ENCODE measurements at places on chromosomes 12 and 14. TPM values are rescaled to one million over a fixed set of nuclear protein-coding genes. Genes with fewer than 3 reads are reported as not detected.

- DNase-seq = no peak
Measured at GRCh38 chr12:12796928-12797793, 11.7 kb downstream of the APOLD1 start.

- no peak for DNase-seq
Measured at GRCh38 chr14:24432259-24433131, 2.7 kb downstream of the KHNYN start.

- no peak for DNase-seq
Measured at GRCh38 chr12:51216642-51217041, 1.2 kb downstream of the POU6F1 start.

Gene EMP1
- total RNA-seq = 71.7 TPM

DNA sequence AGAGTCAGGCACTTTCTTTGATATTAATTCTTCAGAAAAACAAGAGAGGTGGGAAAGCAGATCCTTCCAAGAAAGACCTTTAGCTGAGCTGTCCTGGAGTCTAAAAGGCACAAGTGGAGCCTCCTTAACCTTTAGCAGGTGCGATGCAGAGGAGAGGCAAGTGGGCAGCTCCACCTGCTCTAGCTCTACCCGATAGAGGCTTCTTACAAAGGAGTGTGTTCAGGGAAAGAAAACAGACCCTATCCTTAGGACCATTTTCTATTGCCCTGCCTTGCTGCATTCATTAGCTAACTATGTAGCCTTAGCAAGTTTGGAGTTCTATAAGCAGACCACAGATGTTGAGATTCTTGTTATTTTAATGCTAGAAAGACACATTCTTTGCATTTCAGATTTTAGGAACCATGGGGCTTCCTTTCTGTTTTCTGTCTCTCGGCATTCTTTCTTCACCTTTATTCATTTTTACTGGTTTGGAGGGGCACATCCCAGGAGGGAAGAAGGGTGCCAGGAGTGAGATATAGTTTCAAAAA is 214.5 kb downstream of the EGLN3 start:
- DNase-seq = no peak

Gene ABCC9
- total RNA-seq = 0.36 TPM

GRCh38 chr12:96256672-96257361 is 62.6 kb downstream of the ELK3 start:
- no peak for DNase-seq

Gene OASL
- 1.3 TPM for total RNA-seq

DNA sequence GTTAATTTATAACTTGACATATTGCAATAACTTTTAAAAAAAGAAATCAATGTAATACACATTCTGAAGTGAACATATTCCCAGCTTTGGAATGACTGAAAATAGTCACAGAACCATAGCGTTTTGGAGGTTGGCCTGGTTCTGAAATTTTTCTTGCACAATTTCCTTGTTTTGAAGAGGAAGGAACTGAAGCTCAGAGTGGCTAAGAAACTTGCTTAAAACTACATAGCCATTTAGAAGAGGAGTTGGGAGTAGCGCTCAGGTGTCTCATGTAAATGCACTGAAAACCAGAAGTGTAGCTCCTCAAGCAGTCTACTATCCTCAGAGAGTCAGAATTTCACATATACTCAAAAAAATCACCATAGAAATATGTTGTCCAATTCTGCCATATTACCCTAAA is 41.2 kb downstream of the SLC38A1 start:
- no peak for DNase-seq

- no peak for DNase-seq
Measured at GRCh38 chr12:75482646-75483045, 2.1 kb downstream of the GLIPR1 start.

DNA sequence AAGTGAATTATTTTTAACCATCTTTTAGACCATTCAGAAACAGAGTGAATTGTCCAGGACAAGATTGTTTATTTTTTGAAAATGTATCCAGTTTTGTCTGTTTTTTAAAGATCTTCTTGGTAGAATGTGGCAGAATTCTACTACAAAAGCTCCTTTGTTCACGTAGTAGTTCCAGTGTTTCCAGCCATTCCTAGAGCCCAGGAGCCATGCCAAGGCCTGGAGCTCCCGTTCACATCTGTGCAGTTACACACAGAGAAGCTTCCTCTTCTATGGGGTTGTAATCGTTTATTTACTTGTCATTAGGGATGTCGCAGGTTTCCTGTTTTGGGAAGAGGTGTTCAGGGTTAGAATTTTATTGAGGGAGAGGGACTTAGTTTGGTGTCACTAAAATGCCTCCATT is 409.8 kb downstream of the NPAS3 start:
- no peak for DNase-seq

DNA sequence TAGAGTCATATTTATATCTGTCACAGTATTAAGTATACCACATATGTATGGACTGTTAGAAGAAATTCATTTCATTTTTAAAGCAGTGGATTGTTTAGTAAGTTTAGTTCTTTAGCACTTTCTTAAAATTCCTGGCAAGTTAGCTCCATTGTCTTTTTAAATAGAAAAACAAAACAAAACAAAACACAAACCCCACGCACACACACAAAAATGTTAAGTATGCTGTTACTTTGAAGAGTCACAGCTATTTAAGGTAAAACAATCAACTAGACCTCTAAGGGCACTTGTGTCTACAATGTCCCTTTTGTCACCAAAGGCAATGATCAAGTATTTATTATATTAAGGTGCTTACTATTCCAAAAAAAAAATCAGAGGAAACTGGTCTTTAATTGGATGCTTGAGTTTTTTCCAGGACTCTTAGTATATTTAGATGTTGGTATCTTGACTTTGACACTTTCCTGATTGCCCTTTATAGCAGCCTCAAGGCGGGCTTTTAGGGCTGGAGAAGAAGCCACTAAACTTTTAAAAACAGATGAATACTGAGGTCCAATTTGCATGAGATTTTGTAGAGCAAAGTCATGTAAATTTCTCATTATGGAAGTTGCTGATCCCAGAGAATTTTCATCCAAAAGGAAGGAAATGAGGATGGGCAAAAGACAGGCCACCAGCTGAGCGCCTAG is 85.5 kb upstream of the HECTD1 start:
- DNase-seq = no peak

- DNase-seq = no peak
Measured at GRCh38 chr12:24230061-24230701, 280.7 kb upstream of the SOX5 start.

Gene ASCL1
- not detected for total RNA-seq

Gene GLIPR1L2
- total RNA-seq = 0.25 TPM

Gene FIGNL2
- total RNA-seq = 6.7 TPM

DNA sequence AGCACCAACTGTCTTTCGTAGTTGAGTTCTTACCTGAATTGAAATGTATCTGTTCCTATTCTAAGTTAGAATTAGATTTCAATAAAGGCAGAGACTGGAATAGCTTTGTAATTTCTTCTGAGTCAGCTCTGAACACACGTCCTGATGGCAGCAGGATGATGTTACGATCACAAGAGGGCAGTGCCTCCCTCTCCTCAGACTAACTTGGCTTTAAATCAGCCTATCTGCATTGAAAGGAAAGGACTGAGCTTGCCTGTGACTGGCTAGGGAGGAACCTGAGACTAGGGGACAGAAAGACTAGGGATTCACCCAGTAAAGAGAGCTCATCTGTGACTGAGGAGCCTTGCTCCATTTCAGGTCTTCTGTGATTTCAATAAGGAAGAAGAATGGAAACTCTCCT is 323.7 kb upstream of the OR4E1 start:
- DNase-seq = no peak

Gene TBC1D30
- 1.2 TPM for total RNA-seq

DNA sequence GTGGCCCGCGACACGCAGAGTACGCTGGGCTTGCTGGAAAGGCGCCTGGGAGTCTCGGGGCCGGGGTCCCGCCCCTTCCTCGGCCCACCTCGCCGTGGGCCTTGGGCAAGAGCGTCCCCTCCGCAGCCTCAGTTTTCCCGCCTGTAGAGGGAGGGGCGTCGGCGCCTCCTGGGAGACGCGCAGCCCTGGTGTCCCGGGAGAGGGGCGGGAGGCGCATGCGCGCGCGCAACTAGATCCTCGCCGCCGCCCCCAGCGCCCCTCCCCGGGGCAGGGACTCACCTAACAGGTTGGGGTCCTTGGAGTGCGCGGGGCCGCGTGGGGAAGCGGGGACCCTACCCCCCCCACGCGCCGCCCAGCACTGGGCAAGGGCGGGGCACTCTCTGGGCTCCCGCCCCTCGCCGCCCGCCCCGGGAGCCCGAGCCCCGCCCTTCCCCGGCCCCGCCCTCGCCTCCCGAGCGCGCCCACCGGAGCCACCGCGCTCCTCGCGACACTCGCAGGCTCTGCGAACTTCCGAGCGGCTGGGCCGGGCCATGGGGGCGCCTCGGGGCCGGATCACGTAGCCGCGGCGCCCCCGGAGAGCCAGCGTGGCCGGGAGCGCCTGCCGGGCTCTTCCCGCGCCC is at the start of gene KIF26A:
KIF26A (plus strand) TSS at position 490 of the 620 bp plus-strand sequence. CDS start 136 bp downstream, outside the sequence.
- no peak for DNase-seq

DNA sequence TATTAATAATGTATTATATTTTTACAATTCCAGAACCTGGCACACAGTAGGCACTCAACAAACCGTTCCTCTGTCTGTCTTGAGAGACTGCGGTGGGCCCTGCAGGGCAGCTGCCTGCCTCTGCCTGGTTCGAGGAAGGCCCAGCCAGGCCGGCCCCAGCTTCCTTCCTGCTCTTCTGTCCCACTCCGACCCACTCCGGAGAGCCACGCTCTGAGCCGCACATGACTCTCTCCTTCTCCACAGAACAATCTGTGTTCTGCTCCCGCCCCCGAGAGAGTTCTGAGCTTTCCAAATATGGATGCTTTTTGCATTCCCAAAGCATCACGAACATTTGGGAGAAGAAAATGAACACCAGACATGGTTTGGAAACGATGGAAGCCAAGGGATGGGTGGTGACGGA is 57.3 kb downstream of the TTC7B start:
- no peak for DNase-seq

DNA sequence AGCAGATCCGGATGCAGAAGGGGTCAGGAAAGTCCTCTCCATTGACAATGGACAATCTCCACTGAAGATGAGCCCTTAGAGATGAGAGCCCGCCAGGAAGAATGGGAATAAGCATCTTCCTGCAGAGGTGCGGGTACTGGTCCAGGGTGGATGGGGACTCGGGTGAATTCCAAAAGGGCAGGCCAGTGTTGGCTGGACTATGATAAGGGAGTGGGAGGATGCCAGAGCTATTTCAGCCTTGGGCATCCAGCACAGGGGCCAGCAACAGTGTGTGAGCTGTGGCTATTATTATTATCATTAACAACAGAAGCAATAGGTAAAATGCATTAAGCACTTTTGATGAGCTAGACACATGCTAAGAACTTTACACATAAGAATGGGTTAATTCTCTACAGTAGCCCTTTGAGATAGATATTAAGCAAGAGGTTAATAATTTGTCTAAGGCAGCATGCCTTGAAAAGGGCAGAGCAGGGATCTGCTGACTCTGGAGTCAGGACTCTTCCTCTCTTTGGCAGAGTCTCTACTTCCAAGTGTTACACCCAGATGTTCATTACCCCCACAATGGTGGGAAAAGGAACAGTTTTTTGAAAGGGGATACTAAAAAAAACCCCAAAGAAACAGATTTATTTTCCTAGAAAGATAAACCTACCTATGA is 55.2 kb downstream of the PRICKLE1 start:
- DNase-seq = no peak

Gene GTF2H3
- total RNA-seq = 41.8 TPM
